Skeletal muscle cell (primary cell): ENCODE measurements at places on chromosomes 11 and 22.

- no peak for DNase-seq
These were observed 35.2 kb downstream of the APOL5 start for GRCh38 chr22:35752863-35753189.

DNA sequence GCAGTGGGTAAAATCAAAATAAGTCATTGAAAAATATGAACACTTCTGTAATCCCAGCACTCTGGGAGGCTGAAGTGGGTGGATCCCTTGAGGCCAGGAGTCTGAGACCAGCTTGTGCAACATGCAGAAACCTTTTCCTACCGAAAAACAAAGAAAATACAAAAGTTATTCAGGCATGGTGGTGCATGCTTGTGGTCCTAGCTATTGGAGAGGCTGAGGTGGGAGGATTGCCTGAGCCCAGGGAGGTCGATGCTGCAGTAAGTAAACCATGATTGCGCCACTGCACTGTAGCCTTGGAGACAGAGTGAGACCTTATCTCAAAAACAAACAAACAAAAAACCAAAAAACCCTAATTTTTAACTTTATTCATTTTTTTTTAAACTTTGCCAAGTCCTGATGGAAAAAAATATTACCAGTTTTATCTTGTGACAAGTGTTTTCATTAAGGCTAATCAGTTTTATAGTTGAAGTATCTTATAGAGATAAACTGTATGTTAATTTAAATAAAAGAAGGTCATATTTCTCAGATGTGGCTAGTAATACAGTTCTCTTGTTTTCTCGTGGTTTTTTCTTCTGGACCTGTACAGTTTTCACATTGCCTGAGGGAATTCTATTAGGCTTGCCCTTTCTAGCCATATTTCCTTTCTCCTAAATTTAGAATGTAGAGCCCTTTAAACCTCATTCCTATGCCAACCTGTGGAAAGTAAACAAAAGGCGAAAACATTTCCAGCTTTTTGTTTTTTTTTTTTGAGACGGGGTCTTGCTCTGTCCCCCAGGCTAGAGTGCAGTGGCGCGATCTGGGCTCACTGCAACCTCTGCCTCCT lies 9.4 kb downstream of the HIPK3 start:
- DNase-seq = peak; percentile 47

- DNase-seq = peak; percentile 90
These were observed 45.1 kb downstream of the C11orf96 start for GRCh38 chr11:43987384-43988039.

DNA sequence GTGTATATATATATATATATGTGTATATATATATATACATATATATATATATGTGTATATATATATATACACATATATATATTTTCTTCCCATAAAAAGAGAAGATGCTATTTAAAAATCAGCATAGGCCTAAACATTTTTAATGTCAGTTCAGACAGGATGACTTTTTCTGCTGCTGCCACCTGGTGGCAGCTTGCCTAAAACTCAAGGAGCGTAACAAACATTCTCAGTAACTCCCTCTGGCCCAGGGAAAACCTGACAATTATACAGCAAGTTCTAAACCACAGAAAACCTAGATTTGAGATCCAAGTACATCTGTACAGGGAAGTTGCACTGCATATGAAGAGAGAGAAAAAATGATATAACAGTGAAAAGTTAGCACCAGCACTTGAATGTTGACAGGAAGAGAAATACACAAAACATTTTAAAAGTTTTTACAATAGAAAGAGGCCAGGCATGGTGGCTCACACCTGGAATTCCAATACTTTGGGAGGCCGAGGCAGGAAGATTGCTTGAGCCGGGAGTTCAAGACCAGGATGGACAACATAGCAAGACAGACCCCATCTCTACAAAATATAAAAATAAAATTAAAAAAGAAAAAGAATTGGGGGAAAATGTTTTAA lies 16.6 kb downstream of the OR8A1 start:
- peak; percentile 21 for DNase-seq

- no peak for DNase-seq
These were observed 797 bp downstream of the STARD10 start for GRCh38 chr11:72793076-72793424.

DNA sequence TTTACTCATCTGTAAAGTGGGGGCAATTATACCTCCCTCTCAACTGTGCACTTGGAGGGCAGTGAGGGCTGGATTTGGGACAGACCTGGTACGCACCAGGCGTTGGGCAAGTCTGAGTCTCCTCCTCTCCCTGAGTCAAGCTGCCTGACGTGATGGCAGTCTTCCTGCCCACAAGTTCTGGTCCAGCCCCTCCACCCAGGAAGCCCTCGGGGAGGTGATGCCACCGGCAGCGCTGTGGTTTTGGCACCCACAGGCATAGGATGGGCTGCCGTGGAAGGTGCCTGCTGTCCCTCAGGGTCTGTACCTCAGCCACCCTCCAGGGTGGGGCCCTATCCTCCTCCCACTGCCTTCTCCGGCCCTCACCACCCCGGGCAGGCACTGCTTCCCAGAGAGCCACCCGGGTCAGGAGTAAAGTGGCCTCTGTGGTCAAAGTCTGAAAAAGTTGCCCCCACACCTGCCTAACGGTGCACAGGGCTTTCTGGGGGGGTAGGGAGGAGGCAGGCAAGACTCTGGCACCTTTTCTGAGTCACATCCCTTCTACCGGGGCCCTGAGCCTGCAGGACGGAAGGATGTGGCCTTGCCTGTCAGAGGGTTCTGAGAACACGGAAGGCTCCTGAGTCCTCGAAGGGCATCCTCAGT lies 6.5 kb upstream of the APOBEC3H start:
- DNase-seq = no peak

DNA sequence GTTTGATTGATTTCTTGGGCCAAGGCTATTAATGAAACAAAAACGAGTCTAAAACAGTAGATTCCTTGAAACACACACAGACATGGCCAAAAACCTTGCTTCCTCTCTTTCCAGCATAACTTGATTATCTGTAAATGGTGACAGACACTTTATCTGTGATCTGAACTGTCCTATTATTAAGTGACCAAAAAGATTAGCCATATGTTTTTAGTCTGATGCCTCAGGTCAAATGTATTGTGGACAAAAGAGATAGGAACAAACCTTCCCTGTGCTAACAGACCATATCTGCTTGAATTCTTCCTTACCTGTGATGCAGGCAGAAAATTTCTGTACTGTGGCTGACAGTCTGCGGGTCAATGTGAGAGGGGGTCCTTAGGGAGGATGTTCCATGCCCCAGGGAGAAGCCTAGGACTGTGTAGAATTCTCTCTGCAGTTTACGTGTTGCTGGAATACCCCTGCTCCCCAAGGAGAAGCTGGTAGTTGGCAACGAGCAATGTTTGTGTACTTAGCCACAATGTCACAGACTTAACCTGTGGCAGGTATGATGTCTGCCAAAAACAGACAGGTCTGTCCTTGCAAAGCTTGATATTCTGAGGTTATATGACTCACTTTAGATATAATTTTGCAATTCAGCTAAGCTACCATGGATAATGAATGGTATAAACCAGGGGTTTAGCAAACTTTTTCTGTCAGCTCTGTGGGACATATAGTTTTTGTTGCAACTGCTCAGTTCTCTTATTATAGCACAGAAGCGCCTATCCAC lies 31.2 kb downstream of the C11orf71 start:
- DNase-seq = no peak

DNA sequence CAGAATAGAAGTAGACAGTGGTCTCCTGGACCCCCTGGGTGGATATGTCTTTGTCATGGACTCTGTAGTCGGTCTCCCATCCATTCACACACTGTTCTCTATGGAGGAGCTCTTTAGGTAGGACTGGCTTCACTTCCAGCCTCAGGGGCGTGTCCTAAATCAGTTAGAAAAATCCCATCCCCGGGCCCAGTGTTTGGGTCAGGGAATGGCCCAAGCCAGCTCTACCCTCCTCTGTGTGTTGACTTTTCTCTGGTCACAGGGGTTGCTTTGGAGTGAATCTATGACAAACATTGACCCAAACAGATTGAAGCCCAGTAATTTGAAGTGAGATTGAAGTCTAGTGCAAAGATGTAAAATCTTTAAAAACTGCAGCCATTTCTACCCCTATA lies 34.0 kb downstream of the WEE1 start:
- DNase-seq = no peak

DNA sequence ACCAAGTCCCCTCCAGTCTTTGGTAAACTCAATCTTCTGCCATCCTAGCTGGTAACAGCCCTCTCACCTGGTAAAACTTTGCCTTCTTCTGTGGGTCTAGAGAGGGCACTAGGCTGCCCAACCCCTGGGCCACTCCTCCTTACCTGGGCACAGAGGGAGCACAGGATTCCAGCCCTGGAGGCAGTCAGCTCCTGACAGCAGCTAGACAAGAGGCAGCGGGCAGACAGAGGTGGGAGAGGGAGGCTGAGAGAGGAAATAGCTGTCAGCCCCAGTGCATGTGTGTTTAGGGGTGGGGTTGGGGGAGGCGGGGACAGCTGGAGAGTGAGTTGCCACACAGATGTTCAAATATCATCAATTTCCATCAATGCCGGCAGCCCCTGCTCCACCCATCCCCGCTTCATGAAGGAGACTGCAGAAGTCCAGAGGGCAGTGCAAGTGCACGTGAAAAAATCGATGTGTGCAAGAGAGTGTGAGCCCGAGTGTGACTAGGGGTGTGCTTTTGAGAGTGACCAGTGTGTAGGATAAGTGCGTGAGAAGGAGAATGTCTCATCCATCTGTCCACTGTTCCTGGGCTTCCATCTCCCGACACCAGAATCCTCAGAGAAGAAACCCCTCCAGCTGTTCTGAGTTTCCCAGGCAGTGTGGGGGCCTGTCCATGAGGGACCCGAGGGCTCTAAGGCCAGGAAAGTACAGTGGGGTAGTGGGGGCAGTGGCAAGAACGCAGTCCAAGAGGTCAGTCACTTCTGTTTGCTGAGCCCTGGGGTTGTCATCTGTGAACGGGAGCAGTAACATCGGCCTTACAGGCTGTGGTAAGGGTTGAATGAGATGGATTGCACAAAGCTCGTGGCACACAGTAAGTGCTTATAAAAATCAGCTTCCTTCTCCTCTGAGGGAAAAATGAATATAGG lies at the start of gene PTGDR2:
TSS of gene PTGDR2 (minus strand) at position 225 of the 908 bp plus-strand sequence. CDS start 2,228 bp downstream, outside the sequence.
- no peak for DNase-seq

GRCh38 chr11:77081976-77082836 lies 15.4 kb downstream of the CAPN5 start:
- no peak for DNase-seq

- DNase-seq = no peak
These were observed 8.6 kb downstream of the KCNQ1 start for GRCh38 chr11:2453436-2453835.

- DNase-seq = no peak
These were observed 23.2 kb downstream of the ACAT1 start for GRCh38 chr11:108144615-108145014.

DNA sequence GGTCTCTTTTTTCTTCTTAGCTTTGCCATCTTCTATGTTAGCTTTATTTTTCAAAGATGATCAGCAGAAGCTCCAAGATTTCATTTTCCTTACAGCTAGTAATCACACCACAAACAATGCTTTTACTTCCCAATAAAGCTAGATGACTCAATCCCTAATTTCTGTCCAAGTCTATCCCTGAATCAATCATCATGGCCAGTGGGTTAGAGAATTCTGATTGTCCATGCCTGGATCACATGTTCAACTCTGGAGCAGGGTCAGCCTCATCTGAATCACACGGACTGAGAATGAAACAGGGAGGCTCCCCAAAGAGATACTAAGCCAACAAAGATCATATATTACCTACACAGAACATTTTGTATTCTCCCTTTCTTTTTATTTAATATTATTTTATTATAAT lies 79.6 kb downstream of the BBOX1 start:
- peak; percentile 31 for DNase-seq

DNA sequence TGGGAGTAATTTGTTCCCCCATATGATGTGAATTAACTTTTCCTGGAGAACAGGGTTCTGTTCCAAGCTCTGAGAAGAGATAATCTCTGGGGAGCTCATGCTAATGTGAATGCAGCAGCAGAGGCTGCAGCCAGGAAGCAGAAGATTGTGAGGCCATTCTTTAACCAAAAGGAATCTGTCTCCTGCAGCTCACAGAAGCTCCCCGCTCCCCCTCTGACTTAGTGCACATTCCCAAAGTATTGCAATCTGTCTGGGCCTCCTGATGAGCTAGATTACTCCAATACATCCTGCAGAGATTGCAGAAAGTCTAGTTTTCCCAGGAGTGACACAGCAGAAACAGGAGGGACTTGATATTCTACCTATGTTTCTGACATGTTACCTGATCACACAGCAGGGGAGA lies 420.6 kb upstream of the FAT3 start:
- DNase-seq = peak; percentile 33

GRCh38 chr11:113272281-113272680 lies 42.1 kb upstream of the TTC12 start:
- no peak for DNase-seq

- no peak for DNase-seq
These were observed 9.7 kb downstream of the CAT start for GRCh38 chr11:34448223-34448994.

DNA sequence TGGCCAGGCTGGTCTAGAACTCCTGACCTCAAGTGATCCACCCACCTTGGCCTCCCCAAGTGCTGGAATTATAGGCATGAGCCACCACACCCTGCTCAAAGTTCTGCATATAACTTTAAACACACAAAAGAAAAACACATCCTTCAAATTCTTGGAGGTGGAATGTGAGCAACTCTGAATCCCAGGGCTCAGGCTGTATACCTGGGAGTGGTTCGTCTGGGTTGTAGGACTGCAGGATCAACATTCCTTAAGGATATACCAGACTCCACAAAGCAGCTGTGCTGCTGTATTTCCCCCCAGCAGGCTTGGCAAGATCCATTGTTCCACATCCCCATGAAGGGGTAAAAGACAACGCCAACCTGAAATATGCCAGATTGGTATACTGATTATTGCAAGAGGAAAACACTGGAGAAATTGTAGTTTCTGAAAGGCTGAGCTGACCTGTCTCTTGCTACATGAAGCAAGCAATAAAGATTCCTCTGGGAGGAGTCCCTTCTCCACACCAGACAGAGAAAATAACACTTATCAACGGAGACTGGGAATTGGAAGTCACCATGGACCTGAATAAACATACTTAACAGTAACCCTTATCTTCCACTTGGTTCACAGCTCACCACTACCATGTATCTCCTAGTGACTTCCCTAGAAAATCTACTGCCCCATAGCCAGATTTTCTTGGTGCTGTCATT lies 12.2 kb upstream of the RPS3 start:
- DNase-seq = no peak

- DNase-seq = no peak
These were observed 55.3 kb downstream of the ETS1 start for GRCh38 chr11:128532016-128532571.
